ENCODE measurements at places on chromosomes 11 and 22.

- no peak for DNase-seq
Observed at GRCh38 chr11:64048042-64048854, 12.5 kb downstream of the FLRT1 start.

DNA sequence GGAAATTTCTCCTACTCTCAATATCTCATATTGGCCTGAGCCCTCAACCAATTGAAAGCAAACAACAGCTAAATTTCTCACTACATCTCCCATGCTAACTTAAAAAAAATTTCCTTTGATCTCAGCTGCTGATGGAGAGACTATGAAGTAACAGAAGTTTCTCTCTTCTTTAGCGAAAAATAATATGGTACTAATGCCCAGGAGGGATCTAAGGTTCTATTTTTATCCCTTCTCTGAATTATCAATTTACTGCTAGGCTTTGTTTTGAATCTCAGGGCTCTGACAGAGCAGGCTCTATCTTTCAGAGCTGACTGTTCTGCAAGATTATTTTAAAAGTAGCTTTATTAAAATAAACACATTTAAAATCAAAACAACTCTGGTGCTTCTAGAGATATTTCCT is 558.6 kb downstream of the KCNA4 start:
- DNase-seq: no peak

GRCh38 chr11:65496304-65497140 is 2.3 kb upstream of the MALAT1 start:
- DNase-seq: no peak

DNA sequence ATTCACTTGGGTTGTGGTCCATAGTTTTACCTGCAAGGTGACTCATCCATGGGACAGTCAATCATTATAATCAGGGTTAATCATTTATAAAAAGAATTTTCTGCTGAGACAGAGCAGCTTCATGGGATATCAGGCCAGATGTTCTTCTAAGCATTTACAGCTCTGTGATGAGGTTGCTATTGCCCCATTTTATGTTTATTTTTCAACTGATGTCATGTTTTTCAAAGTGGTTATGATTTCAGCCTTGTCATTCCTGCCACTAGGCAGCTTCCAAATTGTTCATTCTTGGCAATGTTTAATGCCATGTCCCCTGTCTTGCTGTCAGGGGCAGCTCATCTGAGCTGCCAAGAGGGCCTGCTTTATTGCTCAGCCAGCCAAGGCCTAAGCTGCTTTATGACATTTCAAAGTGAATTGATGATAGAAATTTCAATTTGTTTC is 35.9 kb upstream of the ZBED5 start:
- no peak for DNase-seq

GRCh38 chr11:133714471-133715375 is 130.6 kb downstream of the SPATA19 start:
- DNase-seq: no peak

GRCh38 chr22:38601221-38601764 is 31.3 kb upstream of the DMC1 start:
- no peak for DNase-seq

DNA sequence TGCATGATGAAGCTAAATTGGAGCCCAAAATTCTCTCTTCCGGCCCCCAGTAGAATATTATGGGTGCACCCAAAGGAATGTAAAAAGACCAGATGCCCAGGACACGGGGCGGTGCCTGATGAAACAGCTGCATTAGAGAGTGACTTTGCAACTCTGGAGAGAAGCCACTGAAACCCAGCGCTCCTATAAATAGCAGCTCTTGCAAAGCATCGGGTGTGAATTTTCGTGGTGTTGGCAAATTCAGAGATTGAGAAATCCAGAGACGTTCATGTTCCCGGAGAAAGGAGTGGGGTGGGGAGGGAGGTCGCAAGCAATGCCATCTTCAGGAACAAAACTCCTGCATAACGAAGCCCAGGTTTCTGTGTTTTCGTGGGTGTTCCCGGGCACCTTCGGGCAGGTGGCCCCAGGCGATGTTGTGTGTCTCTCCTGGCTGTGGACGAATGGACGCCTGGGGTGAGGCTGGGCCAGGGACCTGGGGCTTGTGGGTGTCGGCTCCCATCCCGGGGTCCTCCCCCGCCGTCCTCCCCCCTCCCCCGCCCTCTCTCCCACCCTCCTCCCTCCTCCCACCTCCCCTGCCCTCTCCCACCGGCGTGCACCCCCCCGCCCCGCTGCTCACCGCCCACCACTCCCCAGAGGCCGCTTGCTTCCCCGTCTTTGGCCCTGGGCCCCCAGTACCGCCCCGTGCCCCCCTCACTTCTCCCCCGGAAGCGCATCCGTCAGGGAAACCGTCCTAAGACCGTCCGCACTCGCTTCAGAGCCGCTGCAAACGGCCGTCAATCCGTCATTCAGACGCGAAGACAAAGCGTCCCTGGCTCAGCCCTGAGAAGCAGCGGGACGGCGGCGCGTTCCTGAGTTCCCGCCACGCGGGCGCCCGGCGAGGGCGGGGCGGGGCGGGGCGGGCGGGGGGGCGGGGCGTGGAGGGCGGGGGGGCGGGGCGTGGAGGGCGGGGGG is 26.7 kb upstream of the TOLLIP start:
- peak; percentile 52 for DNase-seq

DNA sequence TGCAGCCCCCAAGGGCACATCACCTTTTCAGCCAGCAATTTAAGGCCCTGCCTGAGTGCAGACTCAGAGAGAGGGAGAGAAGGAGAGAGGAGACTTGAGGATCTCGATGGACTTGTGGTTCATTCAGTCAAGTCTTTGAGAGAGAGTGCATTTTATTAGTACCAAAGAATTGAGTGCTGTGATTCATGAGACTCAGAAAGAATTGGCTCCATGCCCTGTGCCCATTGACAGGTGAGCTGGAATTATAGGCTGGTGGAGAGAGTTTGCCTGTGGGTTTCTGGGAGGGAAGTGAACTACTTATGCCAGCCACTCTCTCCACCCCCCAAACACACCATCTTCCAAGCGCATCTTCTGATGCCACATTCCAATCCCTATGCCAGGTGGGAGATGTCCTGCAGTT is 236.8 kb downstream of the MN1 start:
- no peak for DNase-seq

GRCh38 chr11:134533511-134533910 is 121.5 kb upstream of the B3GAT1 start:
- no peak for DNase-seq

GRCh38 chr11:8287297-8287696 is 23.6 kb upstream of the LMO1 start:
- DNase-seq: no peak

DNA sequence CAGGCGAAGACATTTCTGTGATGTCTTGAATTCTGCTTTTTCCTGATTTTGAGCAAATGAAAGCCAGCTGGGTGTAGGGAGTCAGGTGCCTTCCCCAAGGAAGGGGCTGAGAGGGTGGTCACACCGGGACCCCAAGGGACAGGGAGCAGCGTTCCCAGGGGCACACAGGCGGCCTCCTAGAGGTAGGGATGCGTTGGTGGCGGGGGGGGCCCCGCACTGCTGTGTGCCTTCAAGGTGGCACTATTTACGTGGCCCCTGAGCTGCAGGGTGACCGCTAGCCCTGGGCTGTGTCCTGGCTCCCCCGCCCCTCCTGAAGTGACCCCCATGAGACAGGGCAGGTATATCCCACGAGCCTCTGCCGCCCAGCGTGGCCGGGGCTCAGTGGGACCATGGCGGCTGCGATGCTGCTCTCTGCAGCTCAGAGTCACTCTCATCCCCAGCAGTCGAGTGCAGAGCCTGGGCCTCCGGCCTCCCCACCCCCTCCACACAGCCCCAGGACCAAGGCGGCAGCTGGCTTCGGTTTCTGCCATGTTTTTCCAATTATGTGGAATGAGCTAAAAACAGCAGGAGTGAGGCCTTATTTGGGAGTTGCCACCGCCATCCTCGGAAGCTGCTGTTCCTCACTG is 60.9 kb downstream of the LRP5 start:
- DNase-seq: no peak

GRCh38 chr11:69321877-69322361 is 28.0 kb downstream of the MYEOV start:
- DNase-seq: no peak

- no peak for DNase-seq
Observed at GRCh38 chr11:132549561-132549960, 982.7 kb downstream of the OPCML start.

GRCh38 chr11:79683930-79684329 is 243.1 kb upstream of the TENM4 start:
- no peak for DNase-seq

- DNase-seq: no peak
Observed at GRCh38 chr22:38415561-38416321, 39.3 kb downstream of the KCNJ4 start.

DNA sequence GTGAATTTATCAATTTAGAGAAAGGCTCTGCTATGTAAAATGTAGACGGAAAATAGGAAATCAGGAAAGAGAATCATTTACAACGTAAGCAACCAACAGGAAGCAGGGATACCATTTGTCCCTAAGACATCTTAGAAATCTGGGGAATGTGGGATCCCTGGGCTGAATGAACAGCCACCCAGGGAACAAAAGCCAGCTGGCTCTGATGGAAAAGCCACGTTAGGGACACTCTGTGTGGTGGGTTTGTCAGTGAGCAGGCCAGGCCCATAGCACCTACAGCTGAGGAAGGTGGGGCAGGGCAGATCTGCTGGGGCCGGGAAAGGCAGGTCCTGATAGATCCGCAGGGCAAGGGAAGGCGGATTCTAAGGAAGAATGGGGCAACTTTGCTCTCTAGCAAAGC is 87.1 kb upstream of the CSNK2A3 start:
- DNase-seq: no peak

DNA sequence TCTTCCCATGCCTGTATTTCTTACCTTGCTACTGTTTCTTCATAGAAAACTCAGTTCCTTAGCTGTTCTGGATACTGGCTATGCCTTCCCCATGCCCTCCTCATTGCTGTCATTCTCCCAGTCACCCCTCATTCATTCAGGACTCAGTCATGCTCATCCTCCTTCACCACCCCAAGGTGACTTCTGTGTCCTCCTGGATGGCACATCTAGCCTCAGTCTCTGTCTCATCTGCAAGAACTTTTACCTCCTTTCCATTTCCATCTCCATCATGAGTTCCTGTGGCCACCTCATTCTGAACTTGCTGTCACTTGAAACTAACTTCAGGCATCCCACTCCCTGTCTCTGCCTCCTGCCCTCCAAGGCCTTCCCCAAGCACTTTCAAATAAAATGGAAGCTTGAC is 42.3 kb downstream of the PANX1 start:
- DNase-seq: no peak

GRCh38 chr22:50505276-50505775 is 2.2 kb downstream of the LMF2 start:
- DNase-seq: no peak

DNA sequence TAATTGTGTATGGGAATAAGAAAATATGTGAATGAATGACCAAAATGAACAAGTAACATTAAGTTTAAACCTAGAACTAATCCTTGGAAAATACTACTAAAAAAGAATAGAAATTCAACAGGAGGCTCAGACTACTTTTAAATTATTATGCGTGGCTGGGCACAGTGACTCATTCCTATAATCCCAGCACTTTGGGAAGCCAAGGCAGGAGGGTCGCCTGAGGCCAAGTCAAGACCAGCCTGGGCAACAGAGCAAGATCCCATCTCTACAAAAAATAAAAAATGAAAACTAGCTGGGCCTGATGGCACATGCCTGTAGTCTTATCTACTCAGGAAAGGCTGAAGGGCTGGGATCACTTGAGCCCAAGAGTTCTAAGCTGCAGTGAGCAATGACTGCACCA is 85.4 kb upstream of the CLNS1A start:
- DNase-seq: no peak

DNA sequence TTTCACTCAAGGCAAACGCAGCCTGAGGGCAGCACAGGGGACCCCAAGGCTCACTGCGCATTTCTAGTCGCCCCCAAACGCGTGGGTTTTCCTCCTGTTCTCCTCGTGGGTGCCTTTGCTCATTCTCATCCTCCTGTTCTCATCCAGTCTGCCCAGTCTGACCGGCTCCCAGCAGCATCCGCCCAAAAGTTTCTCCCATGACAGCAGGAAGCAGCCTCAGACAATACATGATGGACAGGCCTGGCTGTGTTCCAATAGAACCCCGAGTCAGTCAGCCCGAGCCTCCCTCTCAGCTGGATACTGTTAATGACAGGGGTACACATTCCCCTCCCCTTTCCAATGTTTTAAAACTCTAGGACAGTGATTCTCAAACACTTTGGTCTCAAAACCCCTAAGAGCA is 22.5 kb upstream of the KRTAP5-7 start:
- DNase-seq: no peak

DNA sequence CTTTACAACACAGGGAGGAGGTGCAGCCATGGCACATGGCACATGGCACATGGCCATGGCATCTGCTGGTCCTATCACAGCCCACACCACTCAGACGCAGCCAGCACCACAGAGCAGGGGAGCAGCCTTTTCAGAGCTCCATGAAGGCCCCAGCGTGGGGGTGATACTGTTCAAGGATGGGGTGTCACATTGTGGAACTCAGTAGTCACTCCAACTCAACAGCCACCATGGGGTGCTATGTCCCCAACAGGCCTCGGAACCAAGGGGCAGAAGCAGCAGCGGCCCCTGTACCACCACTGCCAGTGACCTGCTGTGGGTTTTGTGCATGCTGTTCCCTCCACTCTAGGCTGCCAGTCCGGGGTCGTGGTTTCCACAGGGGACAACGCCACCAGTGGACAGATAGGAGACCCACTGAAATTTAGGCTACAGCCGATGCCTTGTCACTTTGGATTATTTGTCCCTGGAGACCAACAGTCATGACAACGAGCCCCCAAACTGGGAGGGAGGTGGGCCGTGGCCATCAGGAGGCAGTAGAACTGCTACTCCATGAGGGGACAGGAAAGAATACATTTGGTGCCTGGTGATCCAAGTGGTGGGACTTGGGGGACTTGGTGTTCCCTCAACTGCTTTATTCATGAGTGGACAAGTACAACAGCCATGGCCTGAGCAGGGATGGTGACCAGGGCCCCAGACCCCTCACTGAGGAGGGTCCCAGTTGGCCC is 30.4 kb upstream of the CD81 start:
- no peak for DNase-seq

DNA sequence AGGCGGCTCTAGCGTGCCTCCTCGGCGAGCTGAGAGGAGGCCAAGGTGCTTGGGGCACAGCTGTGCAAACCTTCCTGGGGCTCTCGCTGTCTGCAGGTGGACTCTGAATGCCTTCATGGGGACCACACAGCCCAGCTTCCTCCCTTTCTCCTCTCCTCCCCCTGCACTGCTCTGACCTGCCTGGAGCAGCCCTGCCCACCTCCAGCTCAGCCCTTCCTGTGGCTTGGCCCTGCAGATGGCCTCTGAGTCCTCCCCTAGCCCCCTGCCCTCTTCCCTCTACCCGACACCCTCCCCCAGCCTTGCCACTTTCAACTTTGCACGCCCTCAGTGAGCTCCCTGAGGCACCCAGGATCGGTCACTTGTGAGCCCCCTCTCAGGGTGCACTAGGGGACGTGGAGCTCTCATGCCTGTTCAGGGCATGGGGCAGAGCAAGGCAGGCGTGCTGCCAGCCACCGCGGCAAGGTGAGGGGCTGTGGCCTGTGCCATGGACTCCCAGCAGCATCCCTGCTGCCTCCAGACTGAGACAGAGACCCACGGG is 31.4 kb downstream of the PPM1F start:
- no peak for DNase-seq

- DNase-seq: no peak
Observed at GRCh38 chr11:2708151-2708581, 8.4 kb upstream of the KCNQ1OT1 start.

- DNase-seq: no peak
Observed at GRCh38 chr22:43811777-43812148, 342 bp downstream of the EFCAB6 start.

Measured in CD4-positive, alpha-beta T cell treated with Interleukin-1 beta for 1 hour (primary cell).